ENCODE measurements at places on chromosomes 16 and 17.

- no peak overlapping the region for H3K4me3 ChIP-seq
- no peak for DNase-seq
- no peaks in the 10 kb centered on the region for H3K27me3 ChIP-seq
- no peaks in the 10 kb centered on the region for H3K4me1 ChIP-seq
- H3K36me3 ChIP-seq: no peaks in the 10 kb centered on the region
- H3K27ac ChIP-seq: no peak overlapping the region
Measured at GRCh38 chr17:56808503-56808902, 25.2 kb downstream of the C17orf67 start.

GRCh38 chr17:27284811-27285415 is 9.0 kb upstream of the WSB1 start:
- no peak for DNase-seq
- H3K36me3 ChIP-seq: no peaks in the 10 kb centered on the region
- no peak overlapping the region for H3K27ac ChIP-seq

GRCh38 chr16:49822649-49823370 is 33.1 kb downstream of the ZNF423 start:
- H3K4me3 ChIP-seq: no peak overlapping the region
- H3K27ac ChIP-seq: no peak overlapping the region
- peaks cover 53% of the 10 kb centered on the region for H3K27me3 ChIP-seq
- DNase-seq: no peak

DNA sequence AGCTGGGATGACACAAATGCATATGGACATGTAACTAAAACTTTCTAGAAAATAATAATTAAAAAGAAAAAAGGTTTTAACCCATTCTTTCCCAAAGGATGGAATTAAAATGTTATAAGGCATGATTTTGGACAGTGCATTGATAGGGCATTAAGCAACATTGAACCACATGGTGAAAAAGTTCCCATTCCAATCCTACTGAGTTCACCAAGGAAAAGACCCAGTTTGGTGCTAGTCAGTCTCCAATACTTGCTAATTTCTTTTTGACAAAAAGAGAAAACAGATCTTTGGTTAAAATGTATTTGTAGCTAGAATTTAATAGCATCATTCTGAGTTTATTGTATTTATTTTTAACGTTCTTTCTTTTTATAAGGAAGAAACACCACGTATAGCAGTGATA is 28.1 kb downstream of the EMP2 start:
- no peak overlapping the region for H3K27ac ChIP-seq
- H3K36me3 ChIP-seq: no peaks in the 10 kb centered on the region
- no peak overlapping the region for H3K4me3 ChIP-seq
- peaks cover 8% of the 10 kb centered on the region for H3K4me1 ChIP-seq
- DNase-seq: no peak

DNA sequence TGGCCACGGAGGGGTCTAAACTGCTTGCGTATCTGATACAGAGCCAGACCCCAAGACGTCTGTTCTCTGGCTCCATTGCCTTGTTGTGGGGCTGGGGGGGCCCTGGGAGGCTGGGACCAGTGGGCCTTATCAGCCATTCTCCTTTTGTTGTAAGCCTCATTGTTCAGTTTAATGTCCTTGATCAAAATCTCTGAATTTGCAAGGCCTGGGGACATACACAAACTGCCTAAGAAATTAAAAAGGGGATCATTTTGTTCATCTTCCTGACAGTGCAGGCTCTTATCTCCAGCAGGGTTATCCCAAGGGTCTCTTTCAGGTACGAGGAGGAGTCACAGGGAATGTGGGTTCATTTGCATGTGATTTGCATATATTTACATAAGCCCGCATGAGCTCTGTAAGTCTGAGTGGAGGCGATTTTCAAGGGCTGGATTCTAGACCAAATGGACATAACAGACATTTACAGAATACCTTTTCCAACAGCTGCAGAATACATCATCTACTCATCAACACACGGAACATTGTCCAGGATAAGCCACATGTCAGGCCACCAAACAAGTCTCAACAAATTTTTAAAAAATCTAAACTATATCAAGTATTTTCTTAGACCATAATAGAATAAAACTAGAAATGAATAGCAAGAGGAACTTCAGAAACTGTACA is 269.8 kb downstream of the RBFOX1 start:
- H3K36me3 ChIP-seq: no peaks in the 10 kb centered on the region
- H3K27me3 ChIP-seq: no peaks in the 10 kb centered on the region
- H3K4me3 ChIP-seq: no peak overlapping the region
- no peak overlapping the region for H3K27ac ChIP-seq
- no peak for DNase-seq
- no peaks in the 10 kb centered on the region for H3K4me1 ChIP-seq

- no peaks in the 10 kb centered on the region for H3K36me3 ChIP-seq
- no peak overlapping the region for H3K4me3 ChIP-seq
- no peak overlapping the region for H3K27ac ChIP-seq
- no peaks in the 10 kb centered on the region for H3K4me1 ChIP-seq
Measured at GRCh38 chr17:28008513-28008912, 34.0 kb upstream of the NLK start.

- H3K27ac ChIP-seq: no peak overlapping the region
- H3K4me1 ChIP-seq: no peaks in the 10 kb centered on the region
- no peak overlapping the region for H3K4me3 ChIP-seq
- DNase-seq: no peak
- H3K27me3 ChIP-seq: no peaks in the 10 kb centered on the region
- no peaks in the 10 kb centered on the region for H3K36me3 ChIP-seq
Measured at GRCh38 chr16:9409560-9410493, 318.4 kb downstream of the HAPSTR1 start.

GRCh38 chr17:33531311-33531710 is 238.2 kb upstream of the ASIC2 start:
- H3K4me3 ChIP-seq: no peak overlapping the region
- no peaks in the 10 kb centered on the region for H3K4me1 ChIP-seq
- no peak for DNase-seq
- H3K27ac ChIP-seq: no peak overlapping the region

- H3K27me3 ChIP-seq: peaks cover 73% of the 10 kb centered on the region
- no peak for DNase-seq
- H3K36me3 ChIP-seq: no peaks in the 10 kb centered on the region
Measured at GRCh38 chr17:34755371-34755770, 176.0 kb downstream of the TMEM132E start.

GRCh38 chr16:81493755-81494433 is 49.3 kb downstream of the CMIP start:
- peaks cover 55% of the 10 kb centered on the region for H3K4me1 ChIP-seq
- no peaks in the 10 kb centered on the region for H3K27me3 ChIP-seq
- no peak for DNase-seq
- H3K27ac ChIP-seq: no peak overlapping the region
- H3K36me3 ChIP-seq: peaks cover 8% of the 10 kb centered on the region
- H3K4me3 ChIP-seq: no peak overlapping the region

DNA sequence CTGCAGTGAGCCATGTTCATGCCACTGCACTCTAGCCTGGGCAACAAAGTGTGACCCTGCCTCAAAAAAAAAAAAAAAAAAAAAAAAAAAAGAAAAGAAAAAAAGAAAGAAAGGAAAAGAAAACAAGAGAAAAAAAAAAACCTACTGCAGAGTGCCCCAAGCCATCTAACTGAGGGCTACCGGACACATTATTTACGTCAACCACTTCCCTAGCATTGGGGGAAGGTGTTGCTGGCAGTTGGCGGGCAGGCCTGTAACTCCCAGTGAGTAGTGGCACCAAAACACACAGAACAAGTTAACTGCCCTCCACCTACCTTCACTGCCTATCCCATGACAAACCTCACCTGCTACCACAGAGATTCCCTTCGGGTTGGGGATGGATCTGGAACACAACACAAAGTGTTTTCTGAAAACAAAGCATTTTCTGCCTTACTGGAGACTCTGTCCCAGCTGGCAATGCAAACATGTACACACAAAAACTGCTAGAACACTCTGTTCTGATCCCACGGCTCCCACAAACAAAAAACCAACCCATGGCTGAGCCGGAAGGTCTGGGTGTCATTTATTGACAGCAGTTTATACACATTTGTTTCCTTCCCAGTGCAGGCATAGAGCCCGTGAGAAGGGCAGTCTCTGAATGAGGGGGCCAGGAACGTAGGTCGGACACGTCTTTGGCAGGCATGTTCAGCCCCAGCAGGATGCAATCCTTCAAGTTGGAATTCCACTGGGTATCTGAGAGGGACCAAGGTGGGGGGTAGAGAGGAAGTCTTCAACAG is 11.0 kb downstream of the PHB1 start:
- H3K4me3 ChIP-seq: peak overlapping the region; percentile 65
- no peak for DNase-seq
- no peaks in the 10 kb centered on the region for H3K27me3 ChIP-seq
- H3K36me3 ChIP-seq: peaks cover 21% of the 10 kb centered on the region
- peak overlapping the region; percentile 91 for H3K27ac ChIP-seq
- peaks cover 40% of the 10 kb centered on the region for H3K4me1 ChIP-seq

- H3K27me3 ChIP-seq: no peaks in the 10 kb centered on the region
- no peak overlapping the region for H3K27ac ChIP-seq
- peaks cover 1% of the 10 kb centered on the region for H3K36me3 ChIP-seq
- peaks cover 4% of the 10 kb centered on the region for H3K4me1 ChIP-seq
- H3K4me3 ChIP-seq: no peak overlapping the region
Measured at GRCh38 chr17:78966123-78966813, 13.5 kb downstream of the LGALS3BP start.

- no peaks in the 10 kb centered on the region for H3K4me1 ChIP-seq
- peaks cover 23% of the 10 kb centered on the region for H3K27me3 ChIP-seq
- no peak overlapping the region for H3K4me3 ChIP-seq
Measured at GRCh38 chr16:82094942-82095540, 60.0 kb downstream of the HSD17B2 start.

- H3K27me3 ChIP-seq: peaks cover 68% of the 10 kb centered on the region
- no peak for DNase-seq
- H3K4me1 ChIP-seq: peaks cover 12% of the 10 kb centered on the region
- H3K27ac ChIP-seq: no peak overlapping the region
- H3K4me3 ChIP-seq: peak overlapping the region; percentile 63
Measured at GRCh38 chr17:70168044-70168976, 1.0 kb upstream of the KCNJ2 start.

- peaks cover 26% of the 10 kb centered on the region for H3K36me3 ChIP-seq
- peaks cover 5% of the 10 kb centered on the region for H3K4me1 ChIP-seq
- DNase-seq: no peak
- H3K27ac ChIP-seq: peak overlapping the region; percentile 32
Measured at GRCh38 chr17:15981208-15981607, 18.3 kb downstream of the ZSWIM7 start.

- H3K27me3 ChIP-seq: peaks cover 75% of the 10 kb centered on the region
- DNase-seq: no peak
- H3K27ac ChIP-seq: no peak overlapping the region
- no peak overlapping the region for H3K4me3 ChIP-seq
Measured at GRCh38 chr17:13671771-13672170, 70.0 kb upstream of the HS3ST3A1 start.

DNA sequence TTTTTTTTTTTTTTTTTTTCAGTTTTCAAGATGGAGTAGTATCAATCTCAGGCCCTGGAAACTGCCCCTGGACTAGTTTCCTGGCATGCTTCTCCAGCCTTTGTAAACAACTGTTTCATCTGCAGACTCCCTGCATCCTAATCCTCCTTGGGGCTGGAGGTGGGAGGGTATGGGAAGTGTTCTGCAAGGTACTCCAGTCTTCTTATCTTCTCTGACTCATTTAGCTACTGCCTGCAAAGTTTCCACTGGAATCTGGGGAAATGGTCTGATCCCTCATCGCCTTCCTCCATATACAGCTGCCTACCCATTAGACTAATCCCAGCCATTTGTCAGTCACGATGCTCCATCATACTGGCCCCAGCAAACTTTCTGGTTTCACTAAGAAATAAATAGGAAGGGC is 21.5 kb downstream of the COPZ2 start:
- peaks cover 52% of the 10 kb centered on the region for H3K27me3 ChIP-seq
- no peak overlapping the region for H3K4me3 ChIP-seq
- H3K27ac ChIP-seq: no peak overlapping the region
- peaks cover 5% of the 10 kb centered on the region for H3K4me1 ChIP-seq

GRCh38 chr17:48610282-48611211 is at the start of gene HOXB7:
HOXB7 (minus strand) TSS chr17:48611017; CDS start chr17:48610918, 99 bp downstream.
- peaks cover 46% of the 10 kb centered on the region for H3K4me1 ChIP-seq
- H3K4me3 ChIP-seq: peak within 1 kb of the TSS; percentile 93
- H3K27me3 ChIP-seq: peaks cover 84% of the 10 kb centered on the region
- H3K27ac ChIP-seq: peak within 1 kb of the TSS; percentile 42

- no peak for DNase-seq
- H3K36me3 ChIP-seq: peaks cover 2% of the 10 kb centered on the region
- H3K4me3 ChIP-seq: no peak overlapping the region
- H3K4me1 ChIP-seq: peaks cover 12% of the 10 kb centered on the region
- peaks cover 9% of the 10 kb centered on the region for H3K27me3 ChIP-seq
Measured at GRCh38 chr17:6571452-6571781, 15.1 kb upstream of the PITPNM3 start.

GRCh38 chr16:85992359-85992758 is 93.4 kb downstream of the IRF8 start:
- H3K27ac ChIP-seq: no peak overlapping the region
- DNase-seq: no peak
- H3K36me3 ChIP-seq: no peaks in the 10 kb centered on the region
- peaks cover 28% of the 10 kb centered on the region for H3K27me3 ChIP-seq
- H3K4me3 ChIP-seq: no peak overlapping the region

DNA sequence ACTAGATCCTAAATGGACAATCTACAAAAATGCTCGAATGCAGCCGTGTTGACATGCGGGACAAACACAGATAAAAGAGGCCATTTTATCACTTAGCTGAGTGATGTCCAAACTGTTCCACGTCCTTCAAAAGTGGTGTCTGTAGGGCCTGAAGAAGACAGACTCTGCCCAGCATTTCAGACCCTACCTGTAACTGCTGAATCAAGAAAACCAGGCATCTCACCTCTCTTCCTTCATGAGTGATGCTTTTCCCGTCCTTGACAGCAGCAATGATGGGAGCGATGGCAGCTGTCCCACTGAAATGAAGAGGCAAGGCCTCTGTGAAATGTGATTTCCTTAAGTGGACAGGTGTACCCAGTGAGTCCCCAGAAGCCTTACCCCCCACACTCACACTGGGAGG is 12.3 kb downstream of the ELAC2 start:
- H3K27me3 ChIP-seq: no peaks in the 10 kb centered on the region
- H3K27ac ChIP-seq: no peak overlapping the region
- no peak overlapping the region for H3K4me3 ChIP-seq
- DNase-seq: no peak
- peaks cover 9% of the 10 kb centered on the region for H3K4me1 ChIP-seq
- peaks cover 45% of the 10 kb centered on the region for H3K36me3 ChIP-seq

- DNase-seq: no peak
- H3K27me3 ChIP-seq: peaks cover 69% of the 10 kb centered on the region
- H3K4me3 ChIP-seq: no peak overlapping the region
- H3K4me1 ChIP-seq: no peaks in the 10 kb centered on the region
Measured at GRCh38 chr16:12903407-12904328, 2.3 kb downstream of the SHISA9 start.

- peaks cover 63% of the 10 kb centered on the region for H3K36me3 ChIP-seq
- H3K4me3 ChIP-seq: no peak overlapping the region
- H3K27ac ChIP-seq: no peak overlapping the region
Measured at GRCh38 chr16:11880007-11880406, 28.7 kb upstream of the RSL1D1 start.

DNA sequence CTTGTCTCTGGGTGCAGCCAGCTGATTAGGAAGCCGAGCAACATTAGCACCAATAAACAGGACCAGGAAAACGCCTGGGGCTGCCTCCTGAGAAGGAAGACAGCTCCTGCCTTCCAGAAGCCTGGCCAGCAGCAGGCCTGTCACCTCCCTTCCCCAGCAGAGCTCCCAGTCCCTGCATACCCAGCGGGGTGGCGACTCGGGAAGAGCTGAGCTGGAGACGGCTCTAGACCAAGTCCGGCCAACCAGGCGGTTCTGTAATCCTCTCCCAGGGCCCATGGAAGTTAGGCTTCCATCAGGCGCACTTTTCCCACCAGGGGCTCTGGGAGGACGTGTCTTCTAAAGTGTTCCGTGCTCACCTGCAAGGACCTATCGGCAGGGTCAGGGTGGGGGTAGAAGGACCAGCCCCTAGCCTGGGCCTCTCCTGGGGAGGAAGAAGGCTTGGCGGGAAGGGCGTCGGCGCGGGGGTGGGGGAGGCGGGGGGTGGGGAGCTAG is 12.0 kb upstream of the CLUH start:
- DNase-seq: no peak
- H3K27ac ChIP-seq: no peak overlapping the region
- peak overlapping the region; percentile 36 for H3K4me3 ChIP-seq
- peaks cover 2% of the 10 kb centered on the region for H3K36me3 ChIP-seq
- H3K4me1 ChIP-seq: peaks cover 6% of the 10 kb centered on the region

All from central memory CD8-positive, alpha-beta T cell (primary cell).